ENCODE measurements at places on chromosomes 16 and 17.

- no peak for DNase-seq
Measured at GRCh38 chr17:17151055-17151454, 55.1 kb downstream of the PLD6 start.

DNA sequence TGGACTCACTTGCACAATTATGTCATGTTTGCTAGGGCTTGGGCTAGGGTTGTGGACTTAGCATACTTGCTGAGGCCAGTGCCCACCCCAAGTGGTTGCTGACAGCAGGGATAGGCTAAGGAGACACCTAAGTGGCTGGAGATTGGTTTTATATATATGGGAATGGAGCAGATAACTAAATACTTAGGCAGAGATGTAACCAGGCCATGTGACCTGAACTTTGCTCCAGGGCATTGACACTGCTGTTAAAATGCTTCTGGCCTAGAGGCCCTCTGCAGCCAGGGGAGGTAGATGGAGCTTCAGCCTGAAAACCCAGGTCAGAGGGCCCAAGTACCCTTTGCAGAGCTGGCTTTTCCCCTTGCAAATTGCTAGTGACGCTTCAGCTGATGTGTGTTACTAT is 1.4 kb upstream of the ITGB3 start:
- no peak for DNase-seq

- DNase-seq = no peak
Measured at GRCh38 chr16:66003201-66003600, 363.3 kb upstream of the CDH5 start.

DNA sequence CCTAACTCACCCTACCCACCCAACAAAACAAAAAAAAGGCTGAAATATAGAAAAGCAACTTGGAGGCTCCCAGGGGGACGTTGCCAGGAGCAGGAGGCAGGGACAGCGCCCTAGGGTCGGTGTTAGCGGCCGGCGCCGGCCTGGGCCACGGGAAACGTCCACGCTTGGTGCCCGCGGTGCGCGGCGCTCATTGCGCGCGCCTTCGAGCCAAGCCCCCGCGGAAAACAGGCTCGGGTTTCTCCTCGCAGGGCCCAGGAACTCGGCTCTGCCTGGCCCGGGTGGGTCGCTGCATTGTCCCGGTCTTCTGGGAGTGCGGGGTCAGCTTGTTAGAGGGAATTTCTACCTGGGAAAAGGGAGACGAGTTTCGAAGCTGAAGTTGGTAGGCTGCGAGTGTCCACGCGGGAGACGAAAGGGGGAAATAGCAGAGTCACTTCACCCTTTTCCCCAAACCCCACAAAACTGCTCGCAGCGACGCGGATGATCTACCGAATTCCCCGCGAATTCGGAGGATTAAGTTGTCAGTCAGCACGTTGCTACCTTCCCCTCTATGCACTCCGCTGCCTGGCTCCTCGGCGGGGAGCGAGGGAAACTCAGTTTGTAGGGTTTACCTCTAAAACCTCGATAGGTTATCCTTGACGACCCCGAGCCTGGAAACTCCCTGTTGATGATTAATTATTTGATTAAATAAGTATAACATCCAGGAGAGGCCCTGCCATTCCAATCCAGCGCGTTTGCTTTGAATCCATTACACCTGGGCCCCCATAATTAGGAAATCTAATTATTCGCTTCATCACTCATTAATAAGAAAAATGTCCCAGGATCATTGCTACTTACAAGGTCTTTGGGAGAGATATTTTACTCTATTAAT is 751 bp upstream of the FOXC2 start:
- DNase-seq = no peak

GRCh38 chr17:42803074-42803883 is 4.6 kb downstream of the CNTD1 start:
- no peak for DNase-seq

All from left hindlimb (tissue), 1 donor.